Stimulated activated CD4-positive, alpha-beta T cell treated with anti-CD3 and anti-CD28 coated beads, Interleukin-1b, Interleukin-23, amount 100 ng/mL, for 1 hour (primary cell): ENCODE measurements at places on chromosomes 3 and 15.

GRCh38 chr15:69608661-69609060 lies 156.0 kb downstream of the RPLP1 start:
- no peak for DNase-seq

DNA sequence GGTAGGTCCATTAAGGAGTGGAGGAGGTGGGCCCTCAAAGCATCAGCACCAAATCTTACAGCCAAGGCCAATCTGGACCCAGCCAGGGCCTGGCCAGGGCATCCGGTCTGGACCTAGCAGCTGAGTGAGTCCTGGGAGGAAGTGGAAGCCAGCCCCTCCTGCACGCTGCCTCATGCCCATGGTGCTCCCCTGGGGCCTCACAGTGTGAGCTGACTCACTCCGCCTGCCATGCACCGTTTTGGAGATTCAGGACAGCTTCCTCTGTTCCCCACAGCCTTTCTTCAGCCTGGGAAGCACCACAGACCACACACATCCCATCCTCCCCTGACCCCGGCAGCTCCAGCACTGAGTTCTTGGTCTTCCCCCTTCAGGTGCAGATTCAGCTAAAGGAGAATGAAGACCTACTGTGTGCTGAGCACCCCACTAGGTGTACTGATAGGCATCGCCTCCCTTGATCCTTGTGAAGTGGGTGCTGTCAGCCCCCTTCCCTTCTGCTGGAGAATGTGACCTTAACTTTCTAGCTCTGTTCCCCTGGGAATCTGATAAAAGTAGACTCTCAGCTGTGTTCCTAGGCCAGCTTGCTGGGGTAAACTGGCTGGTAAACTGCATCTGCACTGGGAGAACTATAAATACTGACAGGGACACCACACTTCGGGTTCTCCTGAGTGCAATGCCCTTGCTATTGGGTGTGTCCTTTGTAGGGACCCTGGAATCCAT lies 36.8 kb upstream of the SEC13 start:
- DNase-seq = no peak

DNA sequence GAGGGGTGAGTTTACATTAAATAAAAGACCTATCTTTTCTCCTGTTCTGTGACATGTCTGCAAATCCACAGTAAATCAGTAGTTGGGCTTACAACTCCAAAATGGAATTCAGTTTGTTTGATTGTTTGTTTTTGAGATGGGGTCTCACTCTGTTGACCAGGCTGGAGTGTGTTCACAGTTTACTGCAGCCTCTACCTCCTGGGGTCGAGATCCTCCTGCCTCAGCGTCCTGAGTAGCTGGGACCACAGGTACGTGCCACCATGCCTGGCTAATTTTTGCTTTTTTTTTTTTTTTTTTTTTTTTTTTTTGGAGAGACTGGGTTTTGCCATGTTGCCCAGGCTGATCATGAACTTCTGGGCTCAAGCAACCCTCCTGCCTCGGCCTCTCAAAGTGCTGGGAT lies 63.5 kb upstream of the ADPGK start:
- DNase-seq = no peak

DNA sequence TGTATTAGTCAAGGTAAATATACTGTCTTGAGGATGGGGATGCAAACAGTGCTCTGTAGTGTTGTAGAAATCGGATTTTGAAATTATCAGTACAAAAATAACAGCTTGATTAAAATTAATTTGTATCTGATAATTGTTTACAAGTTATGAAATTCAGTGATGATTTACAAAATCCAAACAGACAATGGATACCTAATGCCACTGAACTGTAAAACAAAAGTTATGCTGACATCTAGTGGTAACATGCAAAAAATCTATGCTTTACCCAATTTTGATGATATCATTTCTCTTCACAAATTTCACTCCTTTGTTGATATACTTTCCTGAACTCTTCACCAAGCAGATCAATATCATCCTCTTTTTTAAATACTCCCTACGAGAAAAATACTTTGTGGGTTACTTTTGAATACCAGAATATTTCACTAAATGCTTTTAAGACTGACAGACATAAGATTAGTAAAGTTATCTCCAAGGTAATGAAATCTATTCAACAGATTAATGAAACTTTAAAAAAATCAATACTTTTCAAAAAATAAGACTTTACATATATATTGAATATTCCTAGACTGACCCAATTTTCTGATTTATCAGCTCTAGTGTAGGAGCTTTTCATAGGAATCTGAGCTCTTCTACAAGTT lies 36.0 kb downstream of the MNS1 start:
- DNase-seq = no peak

- DNase-seq = no peak
Measured at GRCh38 chr3:142081178-142081577, 68.2 kb downstream of the TFDP2 start.

DNA sequence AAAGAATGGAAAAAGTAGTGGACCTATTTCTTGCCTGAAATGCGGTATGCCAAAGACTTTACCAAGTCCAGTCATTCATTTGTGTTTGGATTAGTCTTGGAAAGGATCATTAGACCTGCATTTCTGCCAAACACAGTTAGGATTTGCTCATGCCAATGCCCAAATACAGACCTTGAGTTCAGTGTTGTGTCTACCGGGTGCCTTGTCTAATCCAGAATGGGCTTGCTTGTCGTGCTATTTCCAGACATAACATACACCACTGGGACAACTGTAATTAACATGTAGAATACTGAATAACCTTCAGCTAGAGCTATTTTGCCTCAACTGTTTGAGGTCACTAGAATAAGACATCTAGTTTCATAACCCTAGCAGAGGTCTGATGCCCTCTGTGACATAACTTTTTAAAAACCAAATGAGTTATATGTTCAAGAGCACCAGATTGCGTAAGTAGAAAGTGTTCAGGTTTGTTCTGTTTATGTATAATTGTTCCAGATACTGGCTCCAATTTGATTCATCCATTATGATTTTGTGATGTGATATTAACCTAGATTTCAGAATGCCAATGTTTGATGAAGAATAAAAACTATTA lies 145.3 kb upstream of the DPH6 start:
- no peak for DNase-seq

DNA sequence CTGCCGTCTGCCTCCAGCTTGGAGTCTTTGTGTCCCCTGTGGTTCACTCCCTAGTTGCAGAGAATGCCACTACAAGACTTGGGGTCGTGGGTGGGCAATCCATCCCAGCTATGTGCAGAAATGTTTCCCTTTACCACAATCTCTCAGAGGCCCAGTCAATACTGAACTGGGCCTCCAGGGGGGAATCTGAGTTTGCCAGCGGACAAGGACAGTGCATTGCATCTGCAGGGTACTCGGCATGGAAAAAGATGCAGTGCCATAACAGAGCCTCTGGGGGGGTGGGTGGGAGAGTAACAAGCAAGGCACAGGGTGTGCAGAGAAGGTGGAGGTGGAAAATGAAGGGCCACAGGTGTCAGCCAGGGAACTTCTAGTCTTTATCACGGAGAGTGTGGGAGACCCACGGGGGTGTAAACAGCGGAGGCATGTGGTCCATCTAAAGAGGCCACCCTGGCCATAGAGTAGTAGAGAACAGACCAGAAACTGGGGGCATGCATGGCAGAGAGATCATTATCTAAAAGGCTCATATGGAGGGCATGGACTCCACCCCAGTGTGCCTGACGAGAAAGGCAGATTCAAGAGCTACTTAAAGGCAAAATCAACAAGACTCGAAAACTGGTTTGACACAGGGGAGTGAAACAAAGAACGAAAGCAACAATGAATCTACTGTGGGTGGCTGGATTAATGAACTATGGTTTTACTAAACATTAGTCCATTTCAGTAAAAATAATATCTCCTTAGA lies 182.4 kb downstream of the ANXA2 start:
- no peak for DNase-seq

DNA sequence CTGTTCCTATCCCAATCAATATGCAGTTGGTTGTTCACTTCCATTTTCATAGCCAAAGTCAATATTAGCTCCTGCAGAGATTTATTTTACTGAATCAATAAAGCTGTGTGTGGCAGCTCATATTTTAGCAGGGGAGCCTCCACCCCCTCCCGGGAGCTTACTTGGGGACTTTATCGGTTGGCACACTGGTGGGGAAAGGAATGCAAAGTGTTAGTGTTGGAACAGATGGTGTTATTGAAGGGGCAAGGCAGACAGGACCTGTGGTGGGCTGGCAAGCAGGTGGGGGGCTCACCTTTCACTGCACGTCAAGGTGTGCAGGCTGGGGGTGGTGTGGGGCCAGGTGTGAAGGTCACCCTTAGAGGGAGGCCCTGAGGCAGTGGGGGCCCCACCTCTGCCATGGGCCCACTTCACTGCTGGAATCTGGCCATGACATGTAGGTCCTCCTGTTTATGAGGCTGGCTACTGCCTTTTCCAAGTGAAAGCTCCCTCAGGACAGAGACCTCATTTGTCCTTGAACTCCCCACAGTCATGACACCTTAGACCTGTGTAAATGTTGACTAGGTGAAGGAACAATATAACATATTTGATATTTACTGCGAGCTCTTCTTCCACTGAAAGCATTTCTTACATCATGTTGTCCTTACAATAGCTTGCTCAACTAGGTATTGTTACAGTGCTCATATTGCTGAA lies 44.0 kb upstream of the SEC22A start:
- DNase-seq = no peak

- DNase-seq = no peak
Measured at GRCh38 chr3:169966951-169967915, 626 bp downstream of the SEC62 start.

DNA sequence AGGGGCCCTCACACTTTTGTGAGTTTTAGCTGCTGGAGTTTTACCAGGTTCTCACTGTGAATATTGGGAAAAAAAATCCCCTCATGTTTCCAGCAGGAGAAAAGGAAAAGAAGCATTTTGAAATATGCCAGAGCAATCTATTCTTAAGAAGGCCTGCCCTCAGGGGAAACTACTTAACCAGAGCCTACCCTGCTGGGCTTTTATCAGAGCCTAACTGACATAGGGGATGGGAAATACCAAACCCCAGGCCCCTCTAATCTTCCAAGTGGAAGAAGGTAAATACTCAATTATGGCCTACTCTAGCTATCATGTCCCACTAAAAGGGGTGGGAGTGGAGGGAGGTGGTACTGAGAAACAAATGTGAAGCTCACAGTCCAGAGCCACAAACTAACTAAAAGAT lies 68.7 kb upstream of the NMNAT3 start:
- no peak for DNase-seq

GRCh38 chr3:97839944-97840343 lies 18.1 kb downstream of the CRYBG3 start:
- no peak for DNase-seq

GRCh38 chr3:53773611-53774368 lies 72.4 kb downstream of the CHDH start:
- no peak for DNase-seq

- no peak for DNase-seq
Measured at GRCh38 chr3:138347960-138348753, at the start of gene MRAS. MRAS (plus strand) TSS chr3:138348579; CDS start chr3:138372884, 24,305 bp downstream.

GRCh38 chr15:26943866-26944265 lies 27.1 kb upstream of the GABRG3 start:
- DNase-seq = no peak

DNA sequence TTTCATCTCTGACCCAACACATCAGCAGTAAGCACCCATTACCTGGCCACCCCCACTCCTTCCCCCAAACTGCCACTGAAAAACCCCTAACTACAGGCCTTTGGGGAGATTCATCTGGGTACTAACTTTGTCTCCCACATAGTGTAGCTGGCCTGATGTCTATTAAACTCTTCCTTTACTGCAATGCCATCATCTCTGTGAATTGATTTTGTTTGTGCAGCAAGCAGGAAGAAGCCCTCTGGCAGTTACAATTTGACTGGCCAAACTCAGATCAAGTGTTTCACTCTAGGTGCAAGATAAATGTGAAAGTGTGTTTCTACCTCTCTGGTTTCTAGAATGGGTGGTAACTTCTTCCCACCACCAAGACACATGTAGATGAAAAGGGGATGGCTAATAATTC lies 26.7 kb upstream of the OR5K4 start:
- no peak for DNase-seq

DNA sequence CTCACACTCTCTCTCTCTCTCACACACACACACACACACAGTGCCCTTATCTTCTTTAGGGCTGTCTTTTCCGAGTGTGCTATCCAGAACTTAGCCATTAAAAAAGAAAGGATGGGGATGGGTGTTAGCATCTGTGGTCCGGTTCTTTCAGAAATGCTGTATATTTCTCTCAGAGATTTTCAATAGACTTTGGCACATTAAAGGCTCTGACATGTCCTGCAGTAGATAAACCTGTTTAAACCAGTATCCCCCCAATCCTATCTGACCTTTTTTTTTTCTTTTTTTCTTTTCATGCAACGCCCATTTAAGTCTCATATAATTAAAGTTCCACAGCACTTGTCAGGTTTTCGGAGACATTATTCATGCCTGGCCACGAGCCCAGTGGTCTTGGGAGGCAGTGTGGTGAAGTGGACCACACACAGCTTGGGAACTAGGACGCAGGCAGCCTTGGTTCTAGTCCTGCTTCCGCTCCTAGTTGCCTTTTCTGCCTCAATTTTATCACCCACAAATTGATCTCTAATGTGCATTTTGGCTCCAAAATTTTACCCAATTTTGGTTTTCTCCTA lies 13.3 kb downstream of the CAV3 start:
- no peak for DNase-seq

GRCh38 chr15:68231102-68231818 lies 1.7 kb upstream of the CLN6 start:
- no peak for DNase-seq

- DNase-seq = no peak
Measured at GRCh38 chr15:48435321-48435720, 104.1 kb downstream of the DUT start.

DNA sequence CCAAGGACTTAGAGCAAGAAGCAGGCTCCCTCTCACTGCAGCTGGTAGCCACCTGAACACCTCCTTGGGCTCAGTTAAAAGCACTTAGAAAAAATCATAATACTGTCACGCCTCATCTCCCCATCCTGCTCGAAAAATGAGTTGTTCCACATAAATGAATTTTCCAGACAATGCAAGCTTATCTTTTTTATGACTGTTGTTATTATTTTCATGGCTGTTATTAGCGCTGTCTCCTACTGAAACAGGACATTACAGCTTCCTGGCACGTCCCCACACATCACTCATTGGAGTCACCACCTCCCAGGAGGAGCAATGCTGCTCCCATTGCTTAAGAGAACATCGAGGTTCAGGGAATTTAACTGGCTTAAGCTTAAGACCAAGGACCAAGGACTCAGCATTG lies 26.5 kb downstream of the CCDC33 start:
- no peak for DNase-seq

DNA sequence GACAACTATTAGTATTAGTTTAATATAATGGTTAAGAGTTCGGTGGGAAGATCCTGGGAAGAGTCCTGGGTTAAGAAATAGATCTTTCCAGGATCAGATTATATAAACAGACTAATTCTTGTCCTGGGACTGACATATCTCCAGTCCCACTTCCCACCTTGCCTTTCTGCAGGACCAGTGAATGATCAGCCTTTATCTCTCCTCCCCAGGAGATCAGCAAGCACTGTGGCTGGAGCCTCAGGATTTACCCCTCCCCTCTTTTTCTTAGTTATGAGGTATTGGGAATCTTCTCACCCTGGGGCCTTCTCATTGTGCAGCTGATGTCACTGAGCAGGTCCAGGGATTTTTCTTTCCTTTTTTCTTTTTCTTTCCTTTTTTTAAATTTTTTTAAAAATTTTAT lies 135.7 kb upstream of the UMPS start:
- DNase-seq = no peak
